Neuronal stem cell (in vitro differentiated cells): ENCODE measurements at places on chromosomes 6 and 20.

GRCh38 chr6:95767897-95768463 lies 190.6 kb downstream of the MANEA start:
- DNase-seq = no peak

- DNase-seq = peak; percentile 42
Measured at GRCh38 chr20:12012241-12013222, 94.8 kb downstream of the BTBD3 start.

- peak; percentile 49 for DNase-seq
Measured at GRCh38 chr6:45504947-45505346, 127.2 kb upstream of the SUPT3H start.

- DNase-seq = no peak
Measured at GRCh38 chr6:42391441-42391840, 60.3 kb downstream of the TRERF1 start.

GRCh38 chr6:116783852-116784251 lies 18.3 kb upstream of the FAM162B start:
- DNase-seq = no peak

DNA sequence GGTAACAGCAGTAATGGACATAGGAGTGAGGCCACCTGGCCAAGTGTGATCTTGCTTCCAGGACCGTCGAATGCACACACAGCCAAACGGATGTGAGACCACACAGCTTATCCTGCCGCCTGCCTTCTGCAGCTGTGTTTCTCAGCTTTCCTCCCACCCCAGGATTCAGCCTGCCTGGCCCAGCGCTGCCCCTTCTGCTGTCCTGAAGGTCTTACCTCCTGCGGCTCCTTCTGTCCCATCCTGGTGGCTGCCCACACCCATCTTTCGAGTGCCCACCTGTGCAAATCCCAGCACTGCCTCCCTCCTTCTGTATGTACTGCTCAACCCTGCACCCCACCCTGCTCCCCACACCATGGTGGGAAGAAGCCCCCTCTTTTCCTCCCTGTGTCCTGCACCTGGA lies 49.4 kb upstream of the DACT2 start:
- DNase-seq = no peak

GRCh38 chr6:87203448-87204023 lies 48.2 kb downstream of the ZNF292 start:
- DNase-seq = no peak

GRCh38 chr6:582370-582769 lies 74.5 kb downstream of the HUS1B start:
- peak; percentile 36 for DNase-seq
